ENCODE measurements at places on chromosomes 4 and X.

DNA sequence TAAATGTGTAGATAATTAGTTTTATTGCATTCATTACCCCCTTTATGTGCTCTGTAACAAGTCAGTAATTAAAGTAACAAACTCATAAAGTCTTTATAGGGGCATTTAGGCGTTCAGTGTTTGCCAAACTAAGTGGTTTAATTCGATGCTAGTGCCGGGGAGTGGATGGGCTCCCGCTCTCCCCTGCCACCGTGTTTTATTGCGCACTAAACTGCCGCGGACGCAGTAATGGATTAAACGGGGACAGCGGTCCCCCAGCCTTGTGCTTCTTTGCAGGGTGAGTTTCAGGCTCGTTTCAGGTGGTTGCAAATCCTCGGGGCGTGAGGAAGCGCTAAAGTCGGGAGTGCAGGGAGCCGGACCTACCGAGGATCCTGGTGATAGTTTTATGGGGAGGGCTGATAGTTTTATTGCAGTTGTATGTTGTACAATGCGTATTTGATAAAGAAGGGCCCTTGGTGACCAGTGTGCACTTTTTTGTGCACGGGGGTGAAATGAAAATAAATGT, 1.6 kb upstream of the PHOX2B start:
- no peak for DNase-seq

- DNase-seq, result no peak
Measured at GRCh38 chr4:169103966-169104412, 93.9 kb upstream of the CBR4 start.

GRCh38 chrX:49204709-49205108, 4.7 kb upstream of the SYP start:
- no peak for DNase-seq

DNA sequence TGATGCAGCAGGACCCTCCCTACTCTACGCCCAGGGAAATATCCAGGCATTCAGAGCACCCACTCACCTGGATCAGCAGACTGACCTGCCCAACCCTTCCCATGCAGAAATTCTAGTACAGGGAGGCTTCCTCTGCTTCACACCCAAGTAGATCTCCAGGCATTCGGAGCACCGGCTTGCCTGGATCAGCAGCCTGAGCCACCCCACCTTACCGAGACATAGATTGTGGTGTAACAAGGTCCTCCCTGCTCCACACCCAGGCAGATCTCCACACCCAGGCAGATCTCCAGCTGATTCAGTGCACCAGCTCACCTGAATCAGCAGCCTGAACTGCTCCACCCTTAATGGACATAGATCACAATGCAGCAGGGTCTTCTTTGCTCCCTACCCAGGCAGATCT, 215.1 kb upstream of the CPEB2 start:
- no peak for DNase-seq

DNA sequence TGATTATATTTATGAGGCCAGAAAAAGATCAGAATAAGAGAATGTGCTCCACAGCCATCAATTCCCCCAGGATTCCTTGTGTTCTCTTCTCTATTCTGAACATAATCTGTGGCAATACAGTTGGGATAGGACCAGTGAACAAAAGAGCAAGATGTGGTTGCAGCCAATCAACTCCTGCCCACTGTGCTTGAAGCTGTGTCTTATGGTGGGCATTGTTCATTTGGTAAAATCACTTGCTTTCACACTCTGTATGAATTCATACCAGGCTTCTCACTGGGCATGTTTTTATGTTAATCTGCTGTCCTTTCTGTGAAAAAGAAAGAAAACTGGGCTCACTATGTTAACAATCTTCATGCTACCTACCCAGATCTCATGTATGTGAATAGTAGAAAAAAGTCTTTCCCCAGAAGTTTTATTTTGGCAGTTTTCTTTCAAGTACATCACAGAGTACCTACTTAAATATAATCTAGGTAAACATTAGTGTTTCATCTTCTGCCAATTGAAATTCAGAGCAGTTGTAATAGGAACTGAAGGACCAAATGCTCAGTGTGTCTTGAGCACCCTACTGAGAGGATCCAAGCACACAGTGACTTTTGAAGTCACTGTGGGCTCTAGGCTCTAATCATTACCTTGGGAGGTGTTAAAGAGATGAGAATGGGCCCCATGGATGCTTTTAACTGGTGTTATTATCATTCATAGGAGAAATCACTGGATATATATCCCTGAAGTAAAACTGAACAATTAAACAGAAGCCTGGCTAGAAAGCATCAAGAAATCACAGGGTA, 429.2 kb upstream of the TRAM1L1 start:
- no peak for DNase-seq

DNA sequence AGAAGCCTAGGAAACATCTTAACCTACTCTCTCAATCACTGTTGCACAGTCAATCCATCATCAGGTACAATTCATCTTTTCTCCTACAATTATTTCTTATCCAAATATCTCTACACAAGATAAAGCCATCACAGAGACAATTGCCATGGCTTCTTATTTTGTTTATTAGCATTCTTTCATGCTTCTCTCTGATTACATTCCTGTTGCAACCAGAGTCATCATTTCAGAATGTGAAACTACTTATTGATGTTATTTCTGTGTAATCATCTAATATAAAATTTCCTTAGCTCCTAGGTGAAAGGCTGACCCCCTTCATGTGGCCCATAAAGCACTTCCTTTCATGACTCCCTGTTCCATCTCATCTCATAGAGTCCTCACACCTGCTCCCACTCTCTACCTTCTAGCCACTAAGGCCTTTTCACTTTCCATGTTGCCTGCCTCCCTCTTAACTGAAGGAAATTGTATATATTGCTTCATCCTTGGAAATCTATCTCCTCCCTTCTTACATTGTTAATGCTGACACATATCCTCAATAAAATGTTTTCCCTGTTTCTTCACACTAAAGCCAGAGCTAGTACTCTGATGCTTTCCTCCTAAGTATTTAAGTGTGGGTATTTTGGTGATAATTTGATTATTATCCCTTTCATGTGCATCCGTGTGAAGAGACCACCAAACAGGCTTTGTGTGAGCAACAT, 829.9 kb downstream of the FAT4 start:
- no peak for DNase-seq

DNA sequence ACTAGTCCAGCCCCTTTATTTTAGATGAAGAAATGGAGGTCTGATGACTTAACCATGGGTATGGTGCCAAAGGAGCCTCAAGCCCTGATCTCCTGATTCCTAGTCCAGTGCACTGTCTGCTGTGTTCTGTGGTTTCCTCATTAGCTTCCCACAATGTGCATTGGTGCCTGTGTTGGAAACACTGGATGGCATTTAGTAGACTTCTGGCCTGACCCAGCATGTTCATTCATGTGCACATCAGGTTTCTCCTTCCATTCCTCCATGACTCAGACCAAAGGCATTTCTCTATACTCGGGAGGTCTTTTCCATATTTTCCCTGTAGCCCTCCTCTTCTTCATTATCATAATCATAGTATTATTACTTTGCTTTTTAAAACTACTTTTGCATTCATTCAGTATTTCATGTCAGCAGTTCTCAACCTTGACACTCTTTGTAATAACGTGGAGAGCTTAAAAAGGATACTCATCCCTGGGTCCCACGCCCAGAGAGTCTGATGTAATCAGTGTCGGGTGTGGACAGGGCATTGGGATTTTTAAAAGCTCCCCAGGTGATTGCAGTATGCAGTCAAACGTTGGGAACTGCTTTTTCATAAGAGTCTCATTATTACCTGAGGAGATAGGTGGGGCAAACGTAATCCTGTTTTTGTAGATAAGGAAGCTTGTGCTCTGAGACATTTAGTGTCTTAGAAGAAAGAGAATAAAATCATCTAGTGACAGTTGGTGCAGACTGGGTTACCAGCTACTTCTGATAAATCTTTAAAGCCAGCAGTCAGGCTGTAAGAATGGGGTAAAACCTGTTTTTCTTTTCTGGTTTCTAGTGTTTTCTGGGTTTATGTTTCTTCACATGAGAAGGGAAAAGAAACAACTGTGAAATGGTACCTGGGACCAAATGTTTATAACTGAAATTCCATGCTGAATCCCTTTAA, 40.9 kb upstream of the XK start:
- no peak for DNase-seq

GRCh38 chr4:173919196-173919595, 364.3 kb downstream of the FBXO8 start:
- DNase-seq, result no peak

GRCh38 chr4:1598206-1599025, 85.7 kb downstream of the FAM53A start:
- no peak for DNase-seq

GRCh38 chrX:96502507-96502906, 182.1 kb upstream of the DIAPH2 start:
- DNase-seq, result no peak

GRCh38 chr4:157574606-157575005, 354.1 kb downstream of the GRIA2 start:
- no peak for DNase-seq

DNA sequence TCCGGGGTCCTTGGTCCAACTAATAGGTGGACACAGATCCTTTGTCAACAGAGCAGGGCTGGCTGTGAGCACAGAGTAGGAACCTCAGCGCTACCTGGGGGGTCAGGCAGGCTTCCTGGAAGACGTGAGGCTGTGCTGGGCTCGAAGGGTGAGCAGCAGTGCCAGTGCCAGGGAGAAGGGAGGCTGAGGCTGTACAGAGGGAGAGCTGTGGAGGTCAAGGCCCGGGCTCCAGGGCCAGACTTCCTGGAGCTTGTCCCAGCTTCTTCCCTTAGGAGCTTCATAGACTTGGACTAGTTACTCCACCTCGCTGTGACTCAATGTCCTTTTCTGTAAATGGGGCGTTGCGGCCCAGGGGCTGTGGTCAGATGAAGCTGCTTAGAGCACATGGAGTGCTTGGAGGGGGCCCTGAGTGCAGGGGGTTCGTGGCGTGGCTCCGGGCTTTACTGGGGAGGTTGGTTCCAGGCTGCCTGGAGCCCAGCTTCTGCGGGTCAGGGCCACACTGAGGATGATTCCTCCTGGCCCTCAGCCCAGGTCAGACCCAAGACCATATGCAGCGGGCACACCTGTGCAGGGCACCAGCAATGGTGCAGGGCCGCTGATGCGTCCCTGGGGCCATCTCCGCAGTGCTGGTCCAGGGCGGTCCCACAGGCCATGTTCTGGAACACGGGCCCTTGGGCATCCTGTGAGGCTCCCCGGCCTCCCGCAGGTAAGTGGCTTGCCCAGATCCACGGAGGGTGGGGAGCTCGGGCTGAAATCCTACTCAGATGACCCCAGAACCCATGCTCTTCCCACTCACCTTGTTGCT, 98.1 kb downstream of the DCTD start:
- DNase-seq, result no peak

DNA sequence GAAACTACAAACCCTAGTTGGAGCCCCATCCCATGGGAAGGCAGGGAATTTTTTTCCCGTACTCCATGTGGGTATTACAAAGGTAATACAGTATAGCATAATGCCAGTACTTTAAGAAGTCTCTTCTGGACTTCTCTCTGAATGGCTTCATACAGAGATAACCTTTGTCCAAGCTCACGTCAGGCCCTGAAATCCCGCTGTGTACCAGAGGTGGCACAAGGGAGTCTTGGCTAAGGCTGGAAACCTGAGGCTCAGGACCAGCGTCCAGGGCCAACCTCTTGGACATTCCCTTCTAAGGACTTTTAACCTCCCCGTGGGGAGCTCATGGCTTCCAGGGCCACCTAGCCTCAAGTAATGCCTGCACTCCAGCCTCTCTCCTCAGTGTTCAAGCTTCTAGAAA, 338.9 kb upstream of the FAM241A start:
- no peak for DNase-seq

GRCh38 chr4:85821688-85822455, 346.9 kb downstream of the ARHGAP24 start:
- no peak for DNase-seq

GRCh38 chr4:126807132-126807531, 825.6 kb upstream of the INTU start:
- DNase-seq, result no peak

GRCh38 chrX:3550160-3550751, 163.2 kb downstream of the PRKX start:
- DNase-seq, result no peak

GRCh38 chr4:151567056-151567455, 158.1 kb downstream of the FHIP1A start:
- DNase-seq, result no peak

DNA sequence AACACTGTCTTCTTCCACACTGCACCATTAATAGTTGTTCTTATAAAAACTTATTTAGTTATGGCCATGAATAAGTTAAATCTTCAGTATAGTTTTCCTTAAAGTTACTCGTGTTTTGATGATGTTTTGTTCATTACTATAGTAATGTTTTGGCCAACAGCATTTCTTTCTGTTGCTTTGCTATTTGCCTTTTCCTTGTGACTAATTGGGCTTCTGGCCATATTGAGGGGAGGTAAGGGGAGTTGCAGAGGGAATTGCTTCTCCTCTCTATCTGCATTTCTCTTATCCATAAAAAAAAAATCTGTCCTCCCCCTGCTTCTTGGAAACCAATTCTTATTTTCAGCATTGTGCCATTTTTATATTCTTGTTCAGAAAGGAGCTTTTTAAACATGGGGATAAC, 42.7 kb upstream of the ZCCHC12 start:
- no peak for DNase-seq

GRCh38 chrX:136255541-136255940, 4.3 kb upstream of the MAP7D3 start:
- DNase-seq, result no peak

DNA sequence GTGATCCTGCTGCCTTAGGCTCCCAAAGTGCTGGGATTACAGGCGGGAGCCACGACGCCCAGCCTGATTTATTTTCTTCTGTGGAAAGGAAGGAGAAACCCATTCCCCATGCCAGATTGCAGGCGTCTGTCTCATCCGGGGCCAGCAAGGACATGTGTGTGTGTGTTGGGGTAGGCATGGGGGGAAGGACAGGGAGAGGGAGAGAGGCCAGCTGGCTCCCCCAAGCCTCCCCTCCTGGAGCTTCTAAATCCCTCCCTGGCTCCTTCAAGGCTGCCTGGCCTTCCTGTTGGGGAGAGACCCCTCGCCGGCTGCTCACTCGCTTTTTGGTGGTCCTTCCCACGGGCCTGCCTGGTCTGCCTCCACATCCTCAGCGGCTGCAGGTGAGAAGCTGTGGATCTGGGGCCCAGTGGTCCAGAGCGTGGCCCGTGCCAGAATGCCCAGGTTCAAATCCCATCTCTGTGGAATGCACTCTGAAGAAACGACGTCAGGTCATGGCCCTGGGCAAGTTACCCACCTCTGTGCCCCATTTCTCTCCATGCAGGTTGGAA, 1.3 kb upstream of the PLXNB3 start:
- DNase-seq, result no peak

DNA sequence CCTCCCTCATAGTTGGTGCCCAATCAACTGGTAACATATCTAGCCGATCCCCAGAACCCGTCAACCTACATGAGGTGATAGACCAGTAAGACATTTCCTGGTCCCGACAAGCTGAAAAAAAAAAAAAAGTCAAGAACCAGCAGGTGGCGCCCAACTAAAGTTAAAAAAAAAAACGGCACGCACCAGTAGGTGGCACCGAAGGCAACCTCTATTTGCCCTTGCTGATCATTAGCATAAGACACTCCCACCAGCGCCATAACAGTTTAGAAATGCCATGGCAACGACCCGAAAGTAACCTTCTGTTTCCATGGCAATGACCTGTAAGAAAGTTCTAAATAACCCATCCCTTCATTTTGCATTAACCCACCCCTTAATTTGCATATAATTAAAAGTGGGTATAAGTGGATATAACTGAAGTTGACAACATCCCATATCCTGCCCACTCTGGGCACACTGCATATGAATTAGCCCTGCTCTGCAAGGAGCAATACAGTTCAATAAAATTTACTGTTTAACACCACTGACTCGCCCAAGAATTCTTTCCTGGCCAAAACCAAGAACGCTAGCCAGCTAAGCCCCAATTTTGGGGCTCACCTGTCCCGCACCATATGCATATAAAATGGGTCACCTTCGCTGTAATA, 83.9 kb upstream of the SPANXB1 start:
- DNase-seq, result no peak
